NT2/D1 (cell line): ENCODE measurements at places on chromosomes 1 and 21.

DNA sequence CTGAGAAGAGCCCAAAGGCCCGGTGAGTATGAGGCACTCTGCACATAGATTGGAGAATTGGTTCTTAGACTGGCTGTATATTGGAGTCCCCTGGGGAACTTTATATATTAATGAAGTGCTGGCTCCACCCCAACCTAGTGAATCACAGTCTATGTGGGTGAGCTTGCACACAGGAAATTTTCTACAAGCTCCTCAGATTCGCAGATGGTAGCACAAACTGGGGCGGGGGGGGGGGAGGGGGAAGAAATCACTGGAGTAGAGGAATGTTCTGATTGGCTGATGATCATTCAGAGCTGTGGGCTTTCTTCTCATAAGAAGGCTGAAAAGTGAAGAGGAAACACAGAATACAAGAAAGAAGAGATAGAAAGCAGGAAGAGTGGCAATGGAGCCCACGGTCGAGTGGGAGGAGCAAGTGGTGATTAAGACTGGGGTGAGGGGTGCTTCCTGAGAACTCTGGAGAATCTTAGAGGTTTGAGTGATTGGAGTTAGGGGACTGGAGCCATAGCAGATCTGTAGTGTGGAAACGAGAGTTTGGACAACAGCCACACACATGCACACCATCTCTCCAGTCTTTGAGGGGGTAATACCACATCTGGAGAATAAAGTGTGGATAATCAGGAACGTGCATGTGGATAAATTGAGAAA lies 465.9 kb upstream of the DAB1 start:
- no peak for DNase-seq

GRCh38 chr1:36151845-36152203 lies 2.5 kb upstream of the TRAPPC3 start:
- no peak for DNase-seq

DNA sequence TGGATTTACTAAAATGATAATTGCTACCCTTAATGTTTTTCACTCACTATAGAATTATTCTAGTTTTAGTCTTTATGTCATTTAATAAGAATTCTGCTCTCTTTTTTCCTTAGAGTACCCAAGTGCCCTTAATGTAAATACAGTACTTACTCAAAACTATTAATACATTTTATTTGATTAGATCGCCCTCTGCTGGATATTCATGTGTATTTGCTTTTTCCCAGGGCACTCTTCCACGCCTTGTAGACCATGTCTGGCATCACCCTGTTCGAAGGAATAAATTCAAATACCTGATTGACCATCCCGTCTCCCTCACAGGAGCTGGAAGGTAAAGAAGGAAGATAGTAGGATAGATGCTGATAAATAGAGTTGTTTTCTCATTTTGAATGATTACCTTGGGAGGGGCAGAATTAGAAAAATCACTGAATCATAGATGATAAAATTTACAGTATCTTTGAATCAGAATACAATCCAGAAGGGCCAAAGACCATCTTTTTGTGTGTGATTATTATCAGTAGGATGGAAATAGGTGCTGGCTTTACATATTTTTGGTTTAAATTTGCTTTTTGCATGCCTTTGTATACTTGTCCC lies 4.1 kb downstream of the AXDND1 start:
- peak; percentile 57 for DNase-seq

DNA sequence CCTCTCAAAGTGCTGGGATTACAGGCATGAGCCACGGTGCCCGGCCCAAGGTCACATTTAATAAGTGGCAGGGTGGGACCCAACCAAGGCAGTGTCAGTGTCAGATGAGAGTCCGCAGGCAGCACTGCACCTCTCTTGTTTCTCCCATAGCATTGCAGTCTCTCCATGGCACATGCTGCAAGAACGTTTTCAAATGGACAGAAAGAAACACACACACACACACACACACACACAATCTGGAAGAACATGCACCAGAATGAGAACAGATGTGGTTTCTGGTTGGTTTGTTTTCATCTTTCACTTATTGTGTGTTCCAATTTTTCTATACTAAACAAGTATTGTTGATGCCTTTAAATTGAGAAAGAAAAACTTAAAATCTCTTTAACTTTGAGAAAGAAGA lies 126.5 kb downstream of the SYF2 start:
- DNase-seq, result no peak

GRCh38 chr1:196516373-196516772 lies 91.9 kb downstream of the KCNT2 start:
- DNase-seq, result no peak

GRCh38 chr1:51906306-51907078 lies 28.0 kb upstream of the NRDC start:
- DNase-seq, result no peak

GRCh38 chr1:236536540-236536939 lies 12.8 kb downstream of the LGALS8 start:
- no peak for DNase-seq

- DNase-seq, result no peak
Observed at GRCh38 chr1:208230668-208231529, 13.3 kb downstream of the PLXNA2 start.

- DNase-seq, result peak; percentile 80
Observed at GRCh38 chr1:16155537-16156410, at the start of gene EPHA2. Gene EPHA2 (minus strand): TSS chr1:16156069. CDS start chr1:16155932, 137 bp downstream.

DNA sequence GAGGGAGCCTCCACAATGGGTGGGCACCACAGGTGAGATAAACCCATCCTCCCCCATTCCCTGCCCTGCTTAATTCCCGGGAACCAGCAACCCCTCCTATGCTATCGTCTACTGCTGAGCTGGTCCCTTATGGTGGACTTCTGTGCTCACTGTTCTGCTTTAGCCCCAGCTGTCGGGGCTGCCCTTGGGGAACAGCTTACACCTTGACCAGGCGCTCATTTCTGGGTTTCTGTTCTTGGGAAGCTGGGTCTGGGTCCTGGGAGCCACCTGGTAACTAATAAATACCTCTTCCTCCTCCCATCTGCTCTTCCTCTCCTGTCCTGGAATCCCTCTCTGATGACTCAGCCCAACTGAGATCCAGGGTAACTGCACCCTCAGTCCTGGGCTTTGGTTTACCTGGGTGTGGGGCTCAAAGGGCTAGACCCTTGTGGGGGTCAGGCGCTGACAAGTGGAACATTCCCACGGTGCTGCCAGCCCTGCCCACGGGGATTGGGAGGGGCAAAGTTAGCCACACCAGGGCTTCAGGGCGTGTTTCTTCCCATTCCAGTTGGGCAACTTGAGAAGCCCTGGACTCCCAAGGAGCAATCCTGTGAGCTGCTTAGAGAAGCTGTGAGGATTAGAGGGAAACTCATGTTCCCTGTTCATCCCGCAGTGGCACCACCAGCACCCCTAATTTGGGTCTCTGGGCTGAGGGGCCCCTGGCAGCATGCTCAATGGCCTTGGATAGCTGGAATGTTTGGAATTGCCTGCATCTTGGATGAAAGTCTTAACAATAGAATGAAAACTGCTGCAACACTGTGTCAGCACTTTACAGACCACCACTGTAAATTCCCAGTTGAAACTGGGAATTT lies 1.6 kb downstream of the PCAT6 start:
- no peak for DNase-seq

GRCh38 chr1:90344963-90345730 lies 350.2 kb downstream of the ZNF326 start:
- DNase-seq, result no peak

DNA sequence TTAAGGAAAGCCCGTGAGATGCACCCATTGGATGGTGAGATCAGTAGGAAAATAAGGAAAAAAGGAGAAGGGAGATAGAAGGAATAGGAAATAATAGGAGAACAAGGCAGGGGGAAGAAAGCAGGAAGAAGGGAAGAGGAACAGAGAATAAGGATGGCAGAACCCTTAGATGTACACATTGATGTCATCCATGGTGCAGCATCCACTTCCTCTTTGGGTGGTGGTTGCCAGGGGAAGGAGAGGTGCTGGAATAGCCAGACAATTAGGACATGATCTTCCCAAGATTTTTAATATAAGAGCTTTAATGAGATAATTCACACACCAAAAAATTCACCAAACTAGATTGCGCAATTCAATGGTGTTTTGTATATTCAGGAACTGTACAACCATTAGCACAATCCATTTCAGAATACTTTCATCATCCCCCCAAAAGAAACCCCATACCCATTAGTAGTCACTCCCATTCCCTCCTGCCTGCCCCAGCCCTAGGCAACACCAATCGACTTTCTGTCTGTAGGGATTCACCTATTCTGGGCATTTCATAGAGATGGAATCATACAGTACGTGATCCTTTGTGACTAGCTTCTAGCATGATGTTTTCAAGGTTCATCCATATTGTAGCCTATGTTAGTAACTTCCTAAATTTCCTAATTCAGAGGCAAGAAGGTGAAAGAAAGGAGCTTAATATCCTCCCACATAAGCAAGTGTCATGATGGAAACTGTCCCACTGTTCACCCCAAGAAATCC lies 121.4 kb downstream of the PLXNA2 start:
- DNase-seq, result no peak

GRCh38 chr1:93171549-93172034 lies 8.6 kb downstream of the TMED5 start:
- no peak for DNase-seq

- no peak for DNase-seq
Observed at GRCh38 chr1:4132352-4133296, 232.6 kb upstream of the C1orf174 start.

DNA sequence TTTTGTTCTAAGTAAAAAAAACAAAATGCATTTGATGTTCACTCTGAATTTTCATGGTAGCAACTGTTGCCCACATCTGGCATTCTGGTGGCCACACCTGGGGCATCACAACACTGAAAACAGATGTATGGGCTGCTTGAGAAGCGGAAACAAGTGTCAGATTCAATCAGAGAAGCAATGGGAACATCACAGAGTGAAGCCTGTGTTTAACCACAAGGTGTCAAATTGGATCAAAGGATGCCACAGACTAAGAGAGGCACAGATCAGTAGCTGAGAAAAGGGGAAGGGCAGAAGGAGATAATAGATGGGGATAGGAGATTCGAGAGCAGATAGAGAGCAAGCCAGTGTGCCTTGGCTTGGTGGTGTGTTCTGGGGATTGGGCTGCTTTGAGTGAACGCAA lies 49.8 kb upstream of the MTF2 start:
- DNase-seq, result no peak

- no peak for DNase-seq
Observed at GRCh38 chr1:240602189-240602588, 9.8 kb downstream of the GREM2 start.

- no peak for DNase-seq
Observed at GRCh38 chr1:81517987-81518386, 282.7 kb upstream of the ADGRL2 start.

GRCh38 chr1:240413732-240414131 lies 198.2 kb downstream of the GREM2 start:
- DNase-seq, result no peak

DNA sequence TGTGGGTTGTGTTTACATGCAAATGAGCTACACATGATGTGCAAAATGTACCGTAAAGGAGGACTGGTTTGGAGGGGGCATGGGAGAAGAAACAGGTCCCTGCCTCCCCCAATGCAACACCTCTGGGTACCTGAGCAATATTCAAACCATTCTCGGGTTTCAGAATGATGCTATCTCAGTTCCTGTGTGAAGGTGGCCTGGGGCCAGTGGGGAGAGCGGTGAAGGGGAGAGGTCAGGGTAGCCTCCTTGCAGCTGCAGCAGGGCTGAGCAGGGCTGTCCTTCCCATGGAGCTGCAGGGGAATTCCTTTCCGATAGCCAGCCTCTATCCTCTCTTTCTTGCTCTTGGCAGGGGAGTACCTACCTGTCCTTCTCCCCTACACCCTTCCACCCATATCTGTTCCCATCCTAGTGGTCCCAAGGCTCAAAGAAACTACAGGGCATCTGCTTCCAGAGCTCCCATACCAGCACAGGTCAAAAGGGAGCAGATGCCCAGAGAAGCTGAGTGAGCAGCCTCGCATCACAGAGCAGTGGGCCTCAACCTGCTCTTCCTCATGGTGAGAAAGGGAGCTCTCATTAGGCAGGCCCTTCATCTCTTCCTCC lies 11.9 kb downstream of the MEF2D start:
- DNase-seq, result no peak

- no peak for DNase-seq
Observed at GRCh38 chr1:9838946-9839345, 15.2 kb upstream of the CLSTN1 start.

GRCh38 chr1:167977245-167977644 lies 40.4 kb upstream of the MPC2 start:
- no peak for DNase-seq

DNA sequence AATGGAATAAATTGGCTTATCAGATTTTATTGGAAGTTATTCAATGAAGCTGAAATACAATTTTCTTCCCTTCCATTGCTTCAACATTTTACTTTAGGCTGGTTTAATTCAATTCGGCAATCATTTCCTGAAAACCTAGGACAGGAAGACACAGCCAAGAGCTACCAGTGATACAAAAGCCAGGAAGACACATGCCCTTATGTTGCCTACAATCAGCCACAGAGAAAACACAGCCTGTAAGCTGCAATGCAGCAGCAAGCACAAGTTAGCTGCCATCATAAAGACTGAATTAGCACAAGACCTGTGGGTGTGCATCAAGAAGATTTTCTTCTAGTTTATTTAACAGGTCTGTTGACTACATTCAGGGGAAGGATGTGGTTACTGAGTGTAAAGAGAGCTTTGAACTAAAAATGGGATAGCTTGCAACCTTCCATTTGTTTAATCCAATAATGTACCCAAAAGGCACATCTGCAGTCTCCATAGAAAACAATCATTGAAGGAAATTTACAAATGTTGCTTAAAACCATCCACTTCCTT lies 193.8 kb downstream of the KCNH1 start:
- no peak for DNase-seq

- no peak for DNase-seq
Observed at GRCh38 chr1:117467336-117467735, 100.1 kb downstream of the MAN1A2 start.

GRCh38 chr1:117795792-117796191 lies 133.6 kb downstream of the GDAP2 start:
- DNase-seq, result no peak

GRCh38 chr1:158037008-158037865 lies 43.8 kb downstream of the KIRREL1 start:
- no peak for DNase-seq

GRCh38 chr1:4784761-4785160 lies 130.4 kb downstream of the AJAP1 start:
- DNase-seq, result no peak

DNA sequence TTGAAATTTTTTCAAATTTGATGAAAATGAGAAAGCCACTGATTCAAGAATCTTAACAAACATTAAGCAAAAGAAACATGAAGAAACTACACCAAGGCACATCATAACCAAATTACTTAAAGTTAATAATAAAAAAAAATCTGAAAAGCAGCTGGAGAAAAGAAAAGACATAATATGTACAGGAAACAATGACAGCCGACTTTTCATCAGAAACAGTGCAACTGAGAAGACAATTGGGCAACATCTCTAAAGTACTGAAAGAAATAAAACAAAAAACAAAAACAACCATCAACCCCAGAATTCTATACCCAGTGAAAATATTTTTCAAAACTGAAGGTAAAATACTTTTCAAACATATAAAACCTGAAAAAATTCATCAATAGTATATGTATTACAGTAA lies 73.8 kb upstream of the DMRTA2 start:
- no peak for DNase-seq

GRCh38 chr1:62744611-62745577 lies 39.0 kb upstream of the ATG4C start:
- no peak for DNase-seq
